Neural progenitor cell (in vitro differentiated cells): ENCODE measurements at places on chromosomes 4 and X. TPM values are rescaled to one million over a fixed set of nuclear protein-coding genes. Genes with fewer than 3 reads are reported as not detected.

TEX13B gene
- not detected in 2 replicates for total RNA-seq

TEC gene
- total RNA-seq, result 0.22 TPM in 1 of 2 replicates, not detected in the other

DNA sequence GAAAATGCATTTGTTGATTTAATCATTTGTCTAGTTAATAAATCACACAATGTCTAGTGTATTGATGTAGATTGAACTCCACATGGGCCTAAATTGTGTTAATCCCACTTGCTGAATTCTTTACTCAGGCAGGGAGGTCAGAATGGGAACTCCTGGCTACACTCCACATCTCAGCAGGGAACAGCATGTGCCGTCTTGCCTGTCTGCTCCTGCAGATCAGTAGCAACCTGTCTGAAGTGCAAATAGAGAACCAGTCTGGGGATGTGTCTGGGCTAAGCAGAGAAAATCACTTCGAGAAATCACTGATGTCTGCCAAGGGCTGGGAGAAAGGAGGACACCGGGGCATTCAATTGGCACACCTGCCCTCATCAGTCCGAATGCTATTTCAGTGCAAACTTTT, 16.5 kb upstream of the MXRA5 start:
- H3K4me3 ChIP-seq, result no peak overlapping the region
- no peak overlapping the region for H3K27ac ChIP-seq
- DNase-seq, result no peak

DNA sequence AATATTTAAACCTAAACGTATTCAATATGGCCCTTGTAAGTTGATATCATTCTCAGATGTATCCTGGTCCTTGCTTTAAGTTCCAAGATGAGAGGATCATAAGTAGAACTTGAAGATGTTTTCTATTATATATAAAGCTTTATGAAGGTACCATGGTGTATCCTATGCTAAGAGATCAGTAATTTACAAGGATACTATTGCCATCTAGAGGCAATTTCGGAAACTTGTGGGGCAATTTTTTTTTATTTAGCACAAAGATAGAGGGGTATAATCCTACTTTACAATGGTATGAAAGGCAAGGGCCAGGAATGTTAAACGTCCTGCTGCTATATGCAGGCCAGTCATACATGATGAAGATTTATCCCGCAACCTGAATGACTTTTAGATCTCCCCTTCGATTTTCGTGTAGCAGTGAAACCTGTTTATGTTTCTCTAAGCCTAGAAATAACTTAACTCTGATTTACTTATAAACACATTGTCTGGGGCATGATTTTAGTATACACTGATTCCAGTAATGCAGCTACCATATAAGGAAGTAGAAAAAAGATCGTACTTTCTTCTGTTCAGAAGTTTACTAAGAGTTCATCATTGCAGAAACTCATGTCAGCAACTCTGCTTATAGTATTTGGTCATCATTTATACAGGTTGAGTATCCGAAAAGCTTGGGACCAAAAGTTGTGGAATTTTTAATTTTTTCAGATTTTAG, 2.6 kb downstream of the SLC25A31 start:
- DNase-seq, result peak; percentile 53
- H3K4me1 ChIP-seq, result no peaks in the 10 kb centered on the region
- H3K36me3 ChIP-seq, result no peaks in the 10 kb centered on the region
- no peaks in the 10 kb centered on the region for H3K27me3 ChIP-seq

DNA sequence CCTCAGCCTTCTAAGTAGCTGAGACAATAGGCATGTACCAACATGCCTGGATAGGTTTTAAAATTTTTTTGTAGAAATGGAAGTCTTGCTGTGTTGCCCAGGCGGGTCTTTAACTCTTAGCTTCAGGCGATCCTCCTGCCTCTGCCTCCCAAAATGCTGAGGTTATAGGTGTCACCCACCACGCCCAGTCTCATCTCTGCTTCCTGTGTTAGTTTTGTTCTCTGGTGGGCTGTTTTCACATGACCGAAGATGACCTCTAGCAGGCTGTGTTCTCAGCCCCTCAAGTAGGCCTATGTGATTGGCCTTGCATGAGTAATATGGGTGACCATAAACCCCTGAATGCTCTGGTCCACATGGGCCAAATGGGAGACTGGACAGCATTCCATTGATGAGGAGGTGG, 56.8 kb upstream of the MSANTD1 start:
- no peaks in the 10 kb centered on the region for H3K4me1 ChIP-seq
- no peaks in the 10 kb centered on the region for H3K36me3 ChIP-seq
- no peak overlapping the region for H3K4me3 ChIP-seq
- H3K27ac ChIP-seq, result no peak overlapping the region

GRCh38 chrX:74250574-74250973, 53.4 kb upstream of the ZCCHC13 start:
- no peak overlapping the region for H3K27ac ChIP-seq
- no peak overlapping the region for H3K4me3 ChIP-seq
- no peaks in the 10 kb centered on the region for H3K27me3 ChIP-seq
- no peak for DNase-seq

- no peak overlapping the region for H3K27ac ChIP-seq
- H3K4me3 ChIP-seq, result no peak overlapping the region
- no peaks in the 10 kb centered on the region for H3K27me3 ChIP-seq
- no peaks in the 10 kb centered on the region for H3K4me1 ChIP-seq
- no peak for DNase-seq
- H3K36me3 ChIP-seq, result no peaks in the 10 kb centered on the region
These were observed 71.3 kb upstream of the MED14 start for GRCh38 chrX:40806513-40807220.
